Caki2 (cell line): ENCODE measurements at places on chromosomes 3 and 15.

- DNase-seq = no peak
Measured at GRCh38 chr15:57363661-57364060, 12.6 kb upstream of the CGNL1 start.

GRCh38 chr15:42549032-42549491 is 424 bp downstream of the HAUS2 start:
- DNase-seq = no peak

- no peak for DNase-seq
Measured at GRCh38 chr15:95150466-95150865, 919.1 kb downstream of the MCTP2 start.

GRCh38 chr3:11522953-11523571 is 120.7 kb downstream of the VGLL4 start:
- no peak for DNase-seq

DNA sequence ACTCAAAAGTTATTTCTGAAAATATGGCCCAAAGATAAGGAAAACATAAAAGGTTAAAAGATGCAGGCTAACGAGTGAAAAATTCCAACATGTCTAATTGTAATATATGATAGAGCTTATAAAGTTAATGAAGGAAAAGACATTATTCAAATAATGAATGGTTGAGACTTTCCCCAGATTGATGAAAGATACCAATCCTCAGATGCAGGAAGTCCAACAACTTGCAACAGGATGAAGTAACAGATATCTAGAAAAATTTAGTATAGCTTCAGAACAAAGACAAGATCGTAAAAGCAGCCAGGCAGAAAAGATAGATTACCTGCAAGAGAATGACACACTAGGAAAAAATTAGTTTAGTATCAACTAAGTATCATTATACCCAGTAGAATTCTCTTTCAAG is 546.4 kb upstream of the PPP2R3A start:
- DNase-seq = no peak

DNA sequence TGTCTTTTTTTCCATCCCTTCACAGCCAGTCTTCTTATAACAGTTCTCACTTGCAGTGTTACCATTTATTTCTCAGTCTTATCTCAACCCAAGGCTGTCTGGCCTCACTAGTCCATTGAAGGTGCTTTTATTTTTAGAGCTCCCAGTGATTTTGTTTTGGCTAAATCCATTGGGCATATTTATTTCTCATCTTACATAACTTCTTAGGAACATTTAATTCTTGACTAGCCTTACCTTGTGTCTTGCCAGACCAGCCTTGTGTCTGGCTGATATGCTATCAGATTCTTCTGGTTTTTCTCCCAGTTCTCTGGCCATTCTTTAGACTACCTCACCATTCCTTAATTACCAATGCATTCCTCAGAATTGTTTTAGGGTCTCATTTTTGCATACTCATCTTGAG is 42.3 kb upstream of the TUSC7 start:
- DNase-seq = no peak

DNA sequence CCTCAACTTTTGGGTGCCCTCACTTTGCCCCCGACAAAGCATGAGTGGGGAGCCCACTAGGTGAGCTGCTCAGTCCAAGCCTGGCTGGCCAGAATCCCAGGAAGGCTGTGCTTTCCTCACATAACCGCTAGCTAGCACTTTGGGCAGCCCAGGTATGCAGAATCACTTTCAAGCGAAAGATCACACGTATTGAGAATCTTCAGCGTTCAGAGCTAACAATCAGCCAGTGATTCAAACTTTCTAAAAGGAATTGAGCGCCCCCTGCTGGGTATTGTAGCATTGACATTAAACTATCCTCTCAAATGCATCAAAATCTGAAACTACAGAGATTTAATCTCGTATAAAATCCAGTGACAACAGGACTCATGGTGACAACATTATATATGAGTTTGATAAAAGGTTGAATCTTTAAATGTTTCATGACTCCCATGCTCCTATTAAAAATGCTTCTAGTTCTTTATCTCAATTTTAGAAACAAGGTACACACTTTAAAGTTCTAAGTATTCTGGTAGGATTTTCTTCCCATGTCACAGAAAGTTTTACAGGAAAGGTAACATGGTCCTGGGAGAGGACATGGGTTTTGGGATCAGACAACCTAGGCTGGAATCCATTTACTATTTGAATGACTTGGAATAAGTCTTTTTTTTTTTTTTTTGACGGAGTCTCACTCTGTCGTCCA is 11.8 kb downstream of the ANAPC13 start:
- peak; percentile 63 for DNase-seq

DNA sequence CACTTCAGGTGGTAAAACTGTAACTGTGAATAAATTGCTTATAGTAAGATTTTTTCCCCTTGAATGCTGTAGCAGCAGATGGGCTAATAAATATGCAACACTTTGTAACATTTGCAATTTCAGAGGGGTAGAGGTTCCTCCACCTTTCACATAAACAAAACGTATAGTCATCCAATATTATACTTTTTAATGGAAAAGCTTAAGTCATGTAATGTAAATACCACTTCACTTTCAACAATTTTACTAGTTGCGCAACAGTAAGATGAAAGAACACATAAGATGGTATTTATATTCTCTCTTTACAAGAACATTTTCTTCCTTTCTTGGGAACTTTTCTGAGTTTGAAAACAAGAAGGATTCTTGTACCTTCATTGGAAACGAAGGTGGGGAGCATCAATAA is 56.6 kb upstream of the FAM3D start:
- DNase-seq = no peak

GRCh38 chr3:13023235-13023970 is 49.8 kb downstream of the IQSEC1 start:
- DNase-seq = no peak

GRCh38 chr3:64392001-64392400 is 166.7 kb upstream of the PRICKLE2 start:
- no peak for DNase-seq

GRCh38 chr3:40302784-40303183 is 6.7 kb upstream of the EIF1B start:
- DNase-seq = no peak

DNA sequence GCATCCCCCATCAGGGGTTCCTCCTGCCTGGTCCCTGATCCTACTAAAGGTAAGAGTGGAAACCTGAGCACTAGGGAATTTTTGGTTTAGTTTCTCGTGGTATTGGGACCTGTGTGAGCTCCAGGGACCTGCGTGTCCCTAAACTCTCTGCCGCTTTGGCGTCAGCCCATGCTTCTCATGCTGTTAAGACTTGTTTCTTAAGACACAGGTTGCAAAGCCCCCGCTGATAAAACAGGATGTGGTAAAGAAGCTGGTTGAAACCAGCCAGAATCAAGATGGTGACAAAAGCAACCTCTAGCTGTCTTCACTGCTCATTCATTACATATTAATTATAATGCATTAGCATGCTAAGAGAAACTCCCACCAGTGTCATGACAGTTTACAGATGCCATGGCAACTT is 64.6 kb downstream of the LYZL4 start:
- no peak for DNase-seq

DNA sequence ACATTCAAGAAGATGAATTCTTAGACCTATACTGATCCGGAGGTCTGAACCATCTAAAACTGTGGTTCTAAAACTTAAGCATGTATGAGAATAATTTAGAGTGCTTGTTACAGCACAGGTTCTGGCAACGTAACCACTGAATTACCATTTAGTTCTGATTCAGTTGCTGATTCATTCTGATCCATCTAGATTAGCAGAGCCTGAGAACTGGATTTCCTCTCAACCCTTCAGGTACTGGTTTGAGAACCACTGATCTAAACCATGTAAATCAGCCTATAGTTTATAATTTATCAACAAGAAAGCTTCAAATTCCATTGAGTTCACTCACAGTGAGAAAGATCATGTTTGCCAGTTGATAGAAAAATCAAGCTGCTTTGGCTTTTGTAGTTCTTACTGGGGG is 1001.1 kb upstream of the EPHA6 start:
- no peak for DNase-seq

- no peak for DNase-seq
Measured at GRCh38 chr3:39196671-39197356, 4.4 kb upstream of the XIRP1 start.

DNA sequence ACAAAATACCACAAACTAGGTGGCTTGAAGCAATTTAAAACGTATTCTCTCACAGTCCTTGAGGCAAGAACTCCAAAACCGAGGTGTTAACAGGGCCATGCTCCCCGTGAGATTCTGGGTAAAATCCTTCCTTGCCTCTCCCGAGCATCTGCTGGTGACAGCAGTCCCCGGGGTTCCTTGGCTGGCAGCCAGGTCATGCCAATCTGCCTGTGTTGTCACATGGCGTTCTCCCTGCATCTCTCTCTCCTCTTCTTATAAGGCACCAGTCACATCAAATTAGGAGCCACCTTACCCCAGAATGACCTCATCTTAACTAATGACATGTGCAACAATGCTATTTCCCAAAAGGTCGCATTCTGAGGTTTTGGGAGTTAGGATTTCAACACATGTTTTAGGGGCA is 26.3 kb upstream of the LRRN1 start:
- DNase-seq = no peak

DNA sequence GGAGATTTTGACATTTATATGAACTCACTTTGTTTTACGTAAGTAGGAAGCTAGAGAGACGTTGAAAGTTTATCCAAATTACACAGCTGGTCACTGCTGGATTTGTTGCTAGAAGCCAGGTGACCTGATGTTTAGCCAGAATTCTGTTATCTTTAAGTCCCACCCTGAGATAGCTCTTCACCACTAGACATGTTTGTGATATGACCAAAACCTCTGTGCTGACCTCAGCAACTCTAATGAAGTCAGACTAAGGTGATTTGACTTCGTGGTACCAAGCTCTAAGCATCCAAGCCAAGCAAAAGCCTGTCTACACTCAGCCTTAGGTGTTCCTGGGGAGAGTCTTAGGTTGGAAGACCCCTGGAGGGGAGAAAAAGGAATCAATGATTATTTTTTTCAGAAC is 102.4 kb downstream of the ARRDC4 start:
- DNase-seq = no peak

DNA sequence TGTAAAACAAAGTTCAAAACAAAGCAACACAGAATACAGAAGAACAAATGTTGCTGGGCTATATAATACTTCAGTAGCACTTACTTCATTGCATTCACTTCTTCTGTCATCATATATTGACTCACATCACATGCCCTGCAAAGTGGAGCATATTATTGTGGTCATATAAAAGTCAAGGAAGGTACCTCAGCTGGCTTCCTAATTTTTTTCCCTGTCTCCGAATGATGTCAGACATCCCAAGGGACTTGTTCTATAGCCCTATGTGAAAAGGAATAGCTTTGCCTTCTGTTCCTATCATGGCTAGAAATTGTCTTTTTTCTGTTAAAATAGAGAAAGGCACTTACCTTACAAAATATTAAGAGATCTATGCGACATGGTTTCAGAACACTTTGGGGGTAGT is 109.4 kb downstream of the LRTM1 start:
- DNase-seq = peak; percentile 24

DNA sequence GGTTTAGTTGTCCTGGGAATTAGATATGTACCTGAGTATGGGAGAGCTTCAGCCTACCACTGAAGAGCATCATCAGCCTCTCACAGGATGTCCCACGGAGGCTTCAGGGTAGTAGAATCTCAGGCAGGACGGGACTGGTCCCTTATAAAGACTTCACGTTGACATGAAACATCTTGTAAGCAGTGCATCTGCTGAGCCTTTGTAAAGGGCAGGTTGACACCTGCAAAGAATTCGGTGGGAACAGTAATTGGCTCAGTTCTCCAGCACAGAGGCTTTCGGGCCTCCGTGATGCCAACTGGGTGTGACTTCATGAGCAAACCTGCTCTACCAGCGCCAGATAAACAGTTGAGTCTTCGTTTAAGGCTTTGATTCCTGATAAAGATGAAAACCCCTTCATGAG is 26.9 kb upstream of the AVEN start:
- DNase-seq = no peak

- DNase-seq = peak; percentile 53
Measured at GRCh38 chr3:178385280-178385952, 150.8 kb upstream of the KCNMB2 start.

DNA sequence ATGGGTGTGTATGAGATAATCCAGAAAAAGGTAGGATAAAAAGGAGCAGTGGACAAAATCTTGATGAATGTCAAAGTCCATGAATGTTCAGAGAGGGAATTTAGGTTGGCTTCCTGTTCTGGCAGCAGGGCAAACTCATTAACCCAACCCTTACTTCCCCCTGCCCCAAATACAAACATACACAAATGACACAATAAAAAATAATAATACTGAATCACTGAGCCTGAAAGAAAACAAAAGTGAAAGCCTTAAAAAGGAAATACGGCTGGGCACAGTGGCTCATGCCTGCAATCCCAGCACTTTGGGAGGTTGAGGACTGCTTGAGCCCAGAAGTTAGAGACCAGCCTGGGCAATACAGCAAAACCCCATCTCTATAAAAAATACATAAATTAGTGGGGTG is 62.9 kb downstream of the GPR176 start:
- DNase-seq = peak; percentile 24

DNA sequence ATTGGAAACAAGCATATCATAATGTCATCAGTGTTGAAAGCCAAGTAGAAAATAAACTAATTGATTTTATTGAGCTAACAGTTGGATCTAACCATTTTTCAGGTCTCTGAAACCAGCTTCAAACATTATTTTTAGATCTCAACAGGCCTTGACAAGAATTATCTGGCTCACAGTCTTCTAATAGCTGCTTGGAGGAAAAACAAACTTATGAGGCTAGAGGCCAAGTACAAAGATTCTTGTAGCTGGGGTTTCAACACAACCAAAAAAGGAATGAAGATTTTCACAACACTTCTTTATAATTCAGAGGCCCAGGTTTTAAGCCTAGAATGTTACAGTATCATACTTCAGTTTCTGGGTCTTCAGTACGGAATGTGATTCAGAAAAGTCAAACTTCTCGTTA is 3.7 kb downstream of the SETMAR start:
- DNase-seq = no peak

- no peak for DNase-seq
Measured at GRCh38 chr3:157063469-157063868, 96.5 kb downstream of the CCNL1 start.

DNA sequence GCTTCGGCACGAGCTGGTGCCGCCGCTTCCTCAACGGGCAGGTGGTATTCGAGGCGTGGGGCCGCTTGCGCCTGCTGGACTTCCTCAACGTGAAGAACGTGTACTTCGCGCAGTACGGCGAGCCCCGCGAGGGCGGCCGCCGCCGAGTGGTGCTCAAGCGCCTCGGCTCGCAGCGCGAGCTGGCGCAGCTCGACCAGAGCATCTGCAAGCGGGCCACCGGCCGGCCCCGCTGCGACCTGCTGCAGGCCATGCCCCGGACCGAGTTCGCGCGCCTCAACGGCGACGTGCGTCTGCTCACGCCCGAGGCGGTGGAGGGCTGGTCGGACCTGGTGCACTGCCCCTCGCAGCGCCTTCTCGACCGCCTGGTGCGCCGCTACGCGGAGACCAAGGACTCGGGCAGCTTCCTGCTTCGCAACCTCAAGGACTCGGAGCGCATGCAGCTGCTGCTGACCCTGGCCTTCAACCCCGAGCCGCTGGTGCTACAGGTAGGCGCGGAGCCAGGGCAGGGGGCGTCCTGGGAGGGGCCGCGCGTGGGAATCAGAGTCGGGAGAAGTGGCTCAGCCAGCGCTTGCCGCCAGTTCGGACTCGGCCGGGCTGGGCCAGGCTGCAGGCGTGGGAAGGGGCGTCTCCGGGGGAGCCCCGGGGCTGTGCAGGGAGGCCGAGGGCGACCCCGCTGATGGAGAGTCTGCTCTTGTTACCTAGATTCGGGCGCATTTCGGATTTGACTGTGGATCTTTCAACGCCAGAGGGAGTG is 1.1 kb downstream of the DIPK2A start:
- DNase-seq = peak; percentile 65
